ENCODE measurements at places on chromosomes 2 and 18.
A peak's percentile ranks its signal among the peaks of the same experiment; 100 is the strongest.

DNA sequence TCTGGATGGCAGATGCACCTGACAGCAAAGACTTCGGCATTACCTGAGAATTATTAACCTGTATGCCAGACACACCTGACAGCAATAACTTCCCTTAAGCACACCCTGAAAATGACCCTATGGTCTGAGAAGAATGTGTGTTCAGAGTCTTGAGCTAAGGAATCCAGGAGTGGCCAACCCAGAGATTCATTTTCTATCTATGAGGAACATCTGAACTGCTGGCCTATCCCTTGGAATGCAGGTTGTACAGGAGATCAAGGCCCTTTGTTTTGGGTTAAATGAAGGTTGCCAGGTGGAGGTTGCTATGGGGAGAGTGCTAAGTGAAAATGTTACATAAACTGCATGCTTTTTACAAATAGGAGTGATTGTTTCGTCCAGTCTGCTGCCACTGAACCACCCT lies 200.9 kb upstream of the MEIS1 start:
- no peak for DNase-seq

DNA sequence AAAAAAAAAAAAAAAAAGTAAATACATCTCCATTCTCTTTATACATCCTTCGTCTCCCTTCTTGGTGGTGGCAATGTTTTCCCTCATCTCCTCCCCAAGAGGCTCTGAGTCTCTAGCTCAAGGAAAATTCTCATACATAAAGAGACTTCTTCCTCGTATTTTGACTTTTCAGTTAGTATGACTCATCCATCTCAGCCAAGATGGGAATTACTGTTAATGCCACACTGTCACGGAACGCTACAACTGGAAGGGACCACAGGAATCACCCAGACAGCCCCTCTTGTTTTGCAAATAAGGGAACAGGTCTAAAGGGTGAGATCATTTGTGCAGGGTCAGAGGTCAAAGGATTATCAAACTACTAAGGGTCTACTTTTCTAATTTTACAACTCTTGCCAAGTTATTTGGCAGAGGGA lies 19.5 kb downstream of the NFE2L2 start:
- peak; percentile 52 for DNase-seq

DNA sequence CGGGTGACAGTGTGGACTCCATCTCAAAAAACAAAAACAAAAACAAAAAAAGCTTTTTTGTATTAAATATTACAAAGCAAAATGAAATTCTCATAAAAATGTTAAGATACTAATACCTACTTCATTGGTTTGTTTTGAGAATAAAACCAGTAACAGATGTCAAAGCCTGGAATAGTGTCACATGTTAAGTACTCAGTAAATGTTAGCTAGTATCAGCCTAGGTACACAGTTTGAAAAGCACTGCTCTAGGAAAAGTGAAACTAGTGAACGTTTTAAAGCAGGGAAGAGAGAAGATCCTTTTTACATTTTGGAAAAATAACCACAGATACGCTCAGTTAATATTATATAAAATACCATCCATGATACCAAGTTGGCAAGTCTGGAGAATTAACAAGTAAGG lies 37.1 kb upstream of the ADAM17 start:
- no peak for DNase-seq

DNA sequence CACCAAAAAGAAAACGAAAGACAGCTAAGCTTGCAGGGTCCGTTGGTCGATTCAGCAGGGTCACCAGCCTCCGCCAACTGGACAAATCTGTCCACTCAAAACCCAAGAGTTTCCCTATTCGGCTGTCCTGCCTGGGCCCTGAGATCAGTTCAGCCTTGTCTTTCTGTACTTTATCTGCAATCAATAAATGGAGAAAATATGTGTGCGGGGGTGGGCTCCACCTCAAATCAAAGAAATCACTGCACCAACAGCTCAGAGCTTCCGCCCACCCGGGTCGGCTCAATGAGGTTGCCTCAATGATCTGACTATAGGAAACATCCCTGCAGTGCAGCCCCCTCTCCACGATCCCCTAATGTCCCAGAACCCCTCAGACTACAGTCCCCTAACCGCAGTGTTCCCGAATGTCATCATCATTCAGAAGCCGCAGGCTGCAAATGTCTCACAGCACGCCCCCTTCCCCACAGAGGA lies 447 bp downstream of the GGCX start:
- DNase-seq = no peak

DNA sequence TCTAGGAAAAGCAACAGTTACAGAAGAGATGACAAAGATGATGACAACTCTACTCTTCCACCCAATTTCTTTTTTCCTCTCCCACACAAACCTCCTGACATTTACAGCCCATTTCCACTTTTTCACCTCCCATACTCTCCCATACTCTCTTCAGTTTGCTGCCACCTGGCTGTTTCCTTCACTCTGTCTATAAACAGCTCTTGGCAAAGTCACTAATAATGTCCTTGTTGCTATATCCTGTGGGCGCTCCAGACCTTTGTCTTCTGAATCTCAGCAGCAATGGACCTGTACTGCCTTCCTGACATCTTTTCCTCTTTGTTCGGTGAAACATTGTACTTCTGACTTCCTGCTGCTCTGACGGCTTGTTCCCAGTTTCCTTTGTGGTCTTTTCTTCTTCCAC lies 60.7 kb upstream of the CAVIN2 start:
- no peak for DNase-seq

- no peak for DNase-seq
Observed at GRCh38 chr2:212893216-212893615, 258.2 kb downstream of the IKZF2 start.

- peak; percentile 34 for DNase-seq
Observed at GRCh38 chr18:35343488-35343935, 708 bp downstream of the ZNF24 start.

- no peak for DNase-seq
Observed at GRCh38 chr2:235527806-235528469, 34.1 kb downstream of the AGAP1 start.

DNA sequence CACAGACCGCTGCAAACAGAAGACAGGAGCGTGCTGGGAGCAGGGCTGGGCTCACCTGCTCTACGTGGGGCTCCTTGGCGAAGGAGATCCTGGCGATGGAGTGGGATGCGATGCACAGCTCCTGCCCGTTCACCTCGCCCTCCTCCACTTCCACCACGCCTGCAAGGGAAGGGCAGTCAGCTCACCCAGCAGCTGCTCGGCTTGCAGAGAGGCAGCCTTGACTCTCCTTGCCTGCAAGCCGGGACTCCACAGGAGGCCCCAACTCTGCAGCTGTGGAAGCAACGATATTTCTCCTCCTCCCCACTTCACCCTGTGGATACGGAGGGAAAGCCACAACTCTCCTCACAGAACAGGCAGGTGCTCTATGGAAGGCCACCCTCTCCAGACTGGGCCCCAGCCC lies 35.1 kb downstream of the THAP4 start:
- no peak for DNase-seq

DNA sequence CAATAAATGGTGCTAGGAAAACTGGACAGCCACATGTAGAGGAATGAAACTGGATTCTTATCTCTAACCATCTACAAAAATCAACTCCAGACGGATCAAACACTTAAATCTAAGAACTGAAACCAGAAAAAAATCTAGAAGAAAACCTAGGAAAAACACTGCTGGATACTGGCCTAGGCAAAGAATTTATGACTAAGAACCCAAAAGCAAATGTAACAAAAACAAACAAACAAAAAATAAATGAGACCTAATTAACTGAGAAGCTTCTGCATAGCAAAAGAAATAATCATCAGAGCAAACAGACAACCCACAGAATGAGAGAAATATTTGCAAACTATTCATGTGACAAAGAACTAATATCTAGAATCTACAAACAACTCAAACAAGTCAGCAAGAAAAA lies 314.0 kb upstream of the REV1 start:
- no peak for DNase-seq

DNA sequence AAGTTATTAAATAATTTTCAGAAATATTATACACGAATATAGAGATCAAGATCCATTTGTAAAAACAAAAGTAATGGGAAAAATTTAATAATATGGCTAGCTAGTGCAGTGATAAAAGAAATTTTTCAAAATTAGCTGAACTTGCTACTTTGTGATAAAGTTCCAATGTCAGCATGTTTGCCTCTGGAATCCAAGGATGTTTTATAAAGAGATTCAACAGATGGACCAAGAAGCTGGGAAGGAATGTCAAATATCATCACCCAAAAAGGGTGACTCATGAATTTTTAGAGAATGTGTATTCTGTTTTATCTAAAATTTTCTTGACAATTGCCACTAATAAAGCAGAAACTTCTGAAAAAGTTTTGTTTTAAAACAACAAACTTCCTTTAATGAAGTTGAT lies 95.3 kb downstream of the FSIP2 start:
- no peak for DNase-seq

DNA sequence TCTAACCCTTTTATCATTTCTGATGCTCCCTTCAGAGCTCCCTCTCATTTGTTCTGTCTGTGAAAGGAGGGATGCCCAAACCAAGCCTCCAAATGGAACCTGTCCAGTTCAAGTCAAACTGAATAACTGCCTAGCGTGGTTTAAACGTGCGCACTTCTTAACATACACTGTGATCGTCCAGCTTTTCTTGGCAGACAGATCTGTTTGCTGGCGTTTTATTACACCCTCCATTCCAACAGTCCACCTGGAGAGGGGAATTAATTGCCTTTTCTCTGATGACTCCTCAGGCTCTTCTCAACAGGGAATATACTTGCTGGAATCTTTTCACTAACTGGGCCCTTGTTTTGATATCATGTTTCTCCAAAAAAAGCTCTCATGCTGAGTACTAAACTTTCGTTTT lies 379.2 kb upstream of the POU3F3 start:
- DNase-seq = no peak

GRCh38 chr2:198293281-198293680 lies 488.9 kb downstream of the PLCL1 start:
- no peak for DNase-seq

DNA sequence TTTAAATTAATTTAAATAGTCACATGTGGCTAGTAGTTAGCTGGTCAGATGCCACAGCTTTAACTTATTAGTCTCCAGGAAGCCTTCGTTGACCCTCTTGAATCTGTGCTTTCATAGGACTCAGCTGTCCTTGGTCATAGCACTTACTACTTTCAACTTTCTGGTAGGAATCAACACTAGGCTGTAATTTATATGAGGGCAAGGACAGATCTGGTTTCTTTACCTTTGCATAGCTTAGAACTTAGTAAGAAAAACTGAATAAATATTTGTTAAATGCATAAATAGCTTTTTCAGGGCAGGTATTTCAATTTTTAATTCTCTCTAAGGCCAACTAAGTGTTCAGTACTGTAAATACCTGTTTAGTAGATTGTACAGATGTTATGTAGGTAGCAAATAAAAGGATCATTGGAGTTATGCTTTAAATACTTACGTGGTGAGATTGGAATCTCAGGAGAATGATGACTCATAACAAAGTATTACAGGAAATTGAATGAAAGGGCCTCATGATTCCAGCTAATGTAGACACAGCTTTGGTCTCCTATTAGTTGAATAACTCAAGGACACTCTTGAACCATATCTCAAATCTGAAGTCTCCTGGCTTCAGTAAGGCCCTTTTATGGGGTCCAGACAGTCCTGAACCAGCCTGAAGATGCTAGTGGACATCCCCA lies 2.6 kb downstream of the CLIP4 start:
- DNase-seq = peak; percentile 93

DNA sequence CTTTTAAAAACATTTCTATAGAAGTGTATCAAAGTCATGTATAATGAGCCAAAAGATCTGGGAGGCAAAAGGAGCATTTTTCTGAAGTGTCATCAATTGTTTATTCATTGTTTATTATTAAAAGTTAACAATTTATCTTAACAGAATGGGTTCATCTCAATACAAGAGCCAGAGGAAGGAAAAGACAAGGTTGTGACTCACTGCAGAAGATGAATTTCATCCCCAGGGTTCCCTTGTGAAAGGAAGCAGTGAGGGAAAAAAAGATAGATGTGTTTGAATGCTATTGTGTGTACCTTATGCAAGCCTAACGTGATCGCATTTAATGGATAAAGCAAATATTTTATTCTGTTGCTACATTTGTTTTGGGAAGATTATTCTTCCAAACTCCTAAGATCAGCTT lies 286.3 kb downstream of the PIEZO2 start:
- DNase-seq = no peak

DNA sequence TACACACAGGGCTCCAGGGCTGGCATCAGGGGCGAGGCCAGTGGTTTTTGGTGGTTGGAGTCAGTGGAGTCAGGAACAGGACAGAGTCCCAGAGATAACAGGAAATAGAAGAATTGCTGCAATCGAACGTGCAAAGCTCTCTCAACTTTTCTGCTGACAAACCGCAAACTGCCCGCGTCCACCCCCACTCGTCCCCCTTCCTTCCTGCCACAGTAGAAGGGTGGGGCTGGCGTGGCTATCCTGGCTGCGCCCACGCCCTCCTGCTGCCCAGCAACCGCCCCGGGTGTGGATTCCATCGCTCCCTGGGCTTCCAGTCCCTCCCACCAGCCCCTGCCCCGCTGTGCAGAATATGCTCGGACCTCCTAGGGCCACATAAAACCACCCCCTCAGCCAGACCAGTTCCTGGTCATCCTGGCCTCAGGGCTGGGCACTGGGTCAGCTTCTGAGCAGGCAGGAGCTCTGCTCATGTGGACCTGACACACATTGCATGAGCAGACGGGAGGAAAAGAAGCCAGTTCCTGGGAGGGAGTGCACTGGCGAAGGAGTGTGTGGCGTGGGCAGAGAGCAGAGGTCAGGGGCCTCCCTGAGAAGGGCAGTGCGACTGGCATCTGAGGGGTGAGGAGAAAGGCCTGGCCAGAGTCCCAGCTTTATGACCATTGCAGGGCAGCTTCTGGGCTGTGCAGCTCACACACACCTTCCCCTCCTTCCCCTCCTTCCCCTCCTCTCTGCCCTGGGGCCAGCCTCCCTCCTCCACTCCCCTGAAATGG lies 85.4 kb upstream of the ATG16L1 start:
- DNase-seq = peak; percentile 80

- DNase-seq = peak; percentile 18
Observed at GRCh38 chr18:11398625-11399024, 210.8 kb upstream of the SLC35G4 start.

GRCh38 chr18:53566626-53567025 lies 657.8 kb downstream of the MBD2 start:
- DNase-seq = no peak

DNA sequence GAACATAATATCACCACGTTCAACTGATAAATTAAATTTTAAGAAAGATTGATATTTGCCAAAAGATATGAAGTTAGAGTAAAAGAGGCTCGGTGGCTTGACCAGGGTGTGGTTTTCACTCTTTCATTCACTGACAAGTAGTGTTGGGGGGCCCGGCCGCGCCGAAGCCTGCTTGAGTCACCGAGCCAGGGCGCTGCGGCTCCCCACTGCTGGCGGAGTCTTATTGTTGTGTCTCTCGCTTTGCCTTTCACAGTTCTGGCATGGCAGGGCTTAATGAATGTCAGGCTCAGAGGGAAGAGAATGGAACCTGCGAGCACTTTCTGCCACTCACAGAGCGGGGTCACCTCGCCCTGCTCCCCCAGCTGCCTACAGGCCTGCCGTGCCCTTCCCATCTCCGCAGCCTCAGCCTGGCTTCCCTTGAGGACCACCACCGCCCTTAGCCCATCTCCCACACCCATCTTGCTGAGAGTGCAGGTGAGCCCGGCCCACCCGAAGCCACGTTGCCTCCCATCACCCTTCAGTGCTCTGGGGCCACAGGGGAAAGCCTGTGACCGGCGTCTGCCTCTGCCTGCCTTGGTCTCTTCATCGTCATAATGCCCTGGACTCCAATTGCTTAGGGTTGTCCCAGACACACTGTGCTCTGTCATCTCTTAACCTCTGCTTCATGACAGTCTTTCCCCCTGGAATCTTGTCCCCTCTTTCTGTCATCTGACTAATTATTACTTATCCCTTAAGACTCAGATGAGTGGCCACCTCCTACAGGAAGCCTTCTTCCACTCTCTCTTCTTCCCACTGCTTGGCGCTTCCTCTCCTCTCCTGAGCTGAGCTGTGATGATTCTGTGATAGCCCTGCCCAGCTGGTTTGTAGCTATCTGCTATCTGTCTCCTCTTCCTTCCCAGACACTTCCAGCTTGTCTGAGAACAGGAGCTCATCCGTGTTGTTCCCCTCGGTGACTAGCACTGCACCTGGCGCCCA lies 142.5 kb downstream of the FAM210A start:
- DNase-seq = no peak
